ENCODE measurements at places on chromosomes 12 and 14. TPM values are rescaled to one million over a fixed set of nuclear protein-coding genes. Genes with fewer than 3 reads are reported as not detected.

The ASIC1 gene
- 0.71 TPM for total RNA-seq

The MYL2 gene
- not detected for total RNA-seq

The GAS2L3 gene
- 10.0 TPM for total RNA-seq

The RASAL1 gene
- total RNA-seq, result not detected

Measured in mesenteric fat pad (tissue), 1 donor.